NCI-H2081 treated with DMSO at 0.1 percent for 48 hours (cell line): ENCODE measurements at places on chromosomes 4 and X.

DNA sequence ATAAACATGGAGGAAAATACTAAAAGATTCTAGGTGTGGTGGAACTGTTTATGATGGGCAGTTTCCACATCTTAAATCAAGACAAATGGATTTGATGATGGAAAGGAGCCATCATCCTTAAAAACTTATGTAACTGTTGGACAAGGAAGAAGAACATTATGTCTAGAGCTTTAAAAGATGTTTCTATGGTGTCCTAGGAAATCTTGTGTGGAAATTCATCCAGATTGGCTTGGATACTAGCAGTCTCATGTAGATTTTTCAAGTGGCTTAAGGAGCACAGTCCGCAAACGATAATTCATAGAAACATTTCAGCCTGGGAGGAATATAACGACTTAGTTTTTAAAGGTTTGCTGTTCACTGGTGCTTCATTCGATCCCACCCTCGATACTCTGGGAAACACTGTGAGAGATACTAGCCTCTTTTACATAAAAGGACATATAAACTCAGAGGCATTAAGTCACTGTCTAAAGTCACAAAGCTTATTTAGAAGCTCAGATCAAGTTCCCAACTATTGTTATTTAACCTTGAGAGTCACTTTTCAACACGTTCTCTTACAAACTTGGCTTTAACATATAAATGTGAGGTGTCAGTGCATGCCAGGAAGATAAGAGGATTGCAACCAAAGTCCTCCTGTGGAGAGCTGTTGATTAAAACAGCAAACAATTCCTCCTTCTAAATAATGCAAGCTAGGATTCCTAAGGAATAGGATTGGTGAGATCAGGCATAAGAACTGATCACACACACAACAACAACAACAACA is 135.7 kb upstream of the SCML1 start:
- DNase-seq = no peak

GRCh38 chr4:140154572-140154891 is 548 bp upstream of the MAML3 start:
- peak; percentile 35 for DNase-seq

- DNase-seq = no peak
These were observed 332.4 kb downstream of the ARHGAP24 start for GRCh38 chr4:85807247-85807950.

DNA sequence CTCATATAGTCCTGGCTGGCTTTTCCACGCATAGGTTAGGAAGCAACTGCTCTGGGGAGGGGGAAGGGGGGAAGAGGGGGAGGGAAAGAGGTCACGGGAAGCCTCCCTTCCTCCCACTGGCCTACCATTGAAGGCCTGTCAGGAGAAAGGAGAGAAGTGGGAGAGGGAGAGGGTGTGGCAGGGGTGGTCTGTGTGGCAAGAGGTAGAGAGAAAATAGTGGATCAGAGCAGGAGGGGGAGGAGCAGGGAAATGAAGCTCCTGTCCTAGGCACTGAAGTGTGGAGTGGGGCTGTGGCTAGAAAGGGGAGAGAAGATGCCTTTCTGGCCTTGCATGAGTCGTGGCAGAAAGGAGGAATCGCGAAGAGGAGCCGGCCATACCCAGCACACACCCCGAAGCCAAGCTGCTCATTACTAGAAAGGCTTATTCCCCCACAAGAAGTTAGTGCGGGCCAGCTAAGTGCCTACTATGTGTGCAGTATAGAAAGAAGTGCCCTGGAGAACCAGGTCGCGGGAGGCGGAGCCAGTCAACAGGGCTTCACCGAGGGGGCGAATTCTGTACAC is 1.1 kb upstream of the TMEM164 start:
- DNase-seq = no peak

GRCh38 chr4:120018786-120019185 is 47.9 kb downstream of the MAD2L1 start:
- DNase-seq = no peak

DNA sequence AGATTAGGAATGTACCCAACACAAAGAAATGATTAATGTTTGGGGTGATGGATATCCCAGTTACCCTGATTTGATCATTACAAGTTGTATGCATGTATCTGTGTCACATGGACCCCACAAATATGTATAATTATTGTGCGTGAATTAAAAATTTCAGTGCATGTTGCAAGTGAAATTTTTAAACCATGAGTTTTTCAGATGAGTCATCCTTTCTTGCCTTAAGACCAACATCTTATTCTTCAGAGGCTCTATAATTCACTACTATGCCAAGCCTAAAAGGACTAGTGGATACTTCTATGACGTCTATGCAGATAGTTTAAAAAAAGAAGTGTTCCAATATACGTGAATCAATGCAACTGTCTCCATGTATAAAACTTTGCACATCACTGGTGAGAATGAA is 113.0 kb upstream of the SH3RF1 start:
- no peak for DNase-seq

DNA sequence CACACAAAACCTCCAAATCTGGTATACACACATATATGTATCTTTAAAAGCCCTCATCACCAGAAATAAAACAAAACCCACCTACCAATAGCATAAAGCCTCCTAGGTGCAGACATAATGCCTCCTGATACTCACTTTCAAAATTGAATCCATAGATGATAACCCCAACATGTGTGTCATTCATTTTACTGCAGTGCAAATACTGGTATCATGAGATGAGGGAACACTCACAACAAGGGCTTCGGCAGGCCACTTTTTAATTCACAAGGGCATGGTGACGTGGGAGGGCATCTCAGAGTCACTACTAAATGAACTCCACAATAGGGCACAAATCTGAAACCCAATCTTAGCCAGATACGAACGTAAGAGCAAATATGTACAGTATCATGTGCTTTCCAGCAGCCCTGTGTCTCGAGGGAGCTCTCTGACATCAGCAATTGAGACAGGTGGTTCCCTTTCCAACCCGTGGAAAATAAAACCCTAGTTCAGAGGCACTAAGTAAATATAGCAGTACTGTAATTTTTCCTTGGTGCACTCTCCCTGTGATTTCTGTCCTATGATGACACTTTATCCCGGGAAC is 14.1 kb upstream of the PPARGC1A start:
- DNase-seq = peak; percentile 73
